Neural crest cell (in vitro differentiated cells): ENCODE measurements at places on chromosomes 13 and 19.
A peak's percentile ranks its signal among the peaks of the same experiment; 100 is the strongest.

DNA sequence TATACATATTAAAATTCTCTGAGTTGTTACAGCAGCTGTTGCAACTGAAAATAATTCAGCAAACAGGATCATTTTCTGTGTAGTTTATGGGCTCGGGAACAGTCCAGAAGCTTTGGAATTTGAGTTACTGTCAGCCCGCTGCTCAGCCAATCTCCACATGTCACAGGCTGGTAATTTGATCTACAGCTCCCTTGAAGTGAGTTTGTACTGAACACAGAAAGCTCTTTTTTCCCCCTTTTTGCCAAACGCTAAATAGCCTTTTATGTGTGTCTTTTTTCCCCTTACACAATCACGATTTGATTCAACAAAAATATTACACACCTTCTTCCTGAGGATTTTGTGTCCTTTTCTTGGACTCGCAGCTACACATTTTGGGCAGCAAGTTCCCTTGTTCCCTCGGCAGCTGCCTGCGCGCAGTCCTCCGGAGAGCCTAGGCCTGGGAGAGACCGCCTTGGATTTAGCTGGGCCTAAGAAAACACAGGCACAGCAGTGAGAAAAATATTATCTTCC, 371.4 kb downstream of the KCNRG start:
- DNase-seq, result no peak

DNA sequence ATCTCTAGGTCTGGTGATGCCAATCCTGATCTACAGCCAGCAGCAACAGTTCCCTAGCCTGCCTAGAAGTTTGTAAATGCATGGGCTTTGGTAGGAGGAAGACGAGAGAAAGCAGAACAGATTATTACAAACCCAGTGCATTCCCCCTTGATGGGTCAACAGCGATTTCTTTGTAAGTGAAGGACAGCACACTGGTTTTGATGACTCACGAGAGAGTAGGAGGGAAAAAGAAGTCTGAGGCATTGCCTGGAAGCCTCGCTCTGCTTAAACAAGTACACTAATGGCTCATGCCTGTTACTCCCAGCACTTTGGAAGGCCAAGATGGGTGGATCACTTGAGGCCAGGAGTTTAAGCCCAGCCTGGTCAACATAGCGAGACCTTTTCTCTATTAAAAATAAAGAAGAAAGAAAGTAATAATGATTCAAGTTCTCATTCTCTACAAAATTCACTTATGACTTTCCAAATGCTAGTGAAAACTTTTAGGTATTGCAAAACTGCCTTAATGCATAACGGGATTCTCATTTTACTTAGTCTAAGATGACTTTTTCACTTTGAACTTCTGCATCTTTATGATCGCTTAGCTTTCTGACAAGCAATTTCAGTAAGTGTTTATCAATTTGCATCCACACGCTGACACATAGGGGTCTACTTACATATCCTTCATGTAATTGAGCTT, 47.7 kb upstream of the USPL1 start:
- no peak for DNase-seq

DNA sequence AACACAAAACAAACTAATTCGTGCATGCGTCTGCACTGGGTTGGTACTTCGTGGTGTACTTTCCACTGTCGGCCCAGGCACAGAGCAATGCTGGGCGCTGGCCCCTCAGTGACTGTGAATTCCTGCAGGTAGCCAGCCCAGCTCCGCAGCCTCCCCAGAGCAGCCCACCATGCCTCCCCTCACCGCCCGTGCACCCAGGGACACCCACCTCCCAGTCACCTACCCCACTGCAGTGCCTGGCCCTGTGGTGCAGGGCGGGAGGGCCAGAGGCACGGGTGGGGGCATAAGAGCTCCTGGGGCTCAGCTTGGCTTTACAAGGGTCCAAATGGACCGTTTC, 93.1 kb upstream of the ZNF507 start:
- no peak for DNase-seq

DNA sequence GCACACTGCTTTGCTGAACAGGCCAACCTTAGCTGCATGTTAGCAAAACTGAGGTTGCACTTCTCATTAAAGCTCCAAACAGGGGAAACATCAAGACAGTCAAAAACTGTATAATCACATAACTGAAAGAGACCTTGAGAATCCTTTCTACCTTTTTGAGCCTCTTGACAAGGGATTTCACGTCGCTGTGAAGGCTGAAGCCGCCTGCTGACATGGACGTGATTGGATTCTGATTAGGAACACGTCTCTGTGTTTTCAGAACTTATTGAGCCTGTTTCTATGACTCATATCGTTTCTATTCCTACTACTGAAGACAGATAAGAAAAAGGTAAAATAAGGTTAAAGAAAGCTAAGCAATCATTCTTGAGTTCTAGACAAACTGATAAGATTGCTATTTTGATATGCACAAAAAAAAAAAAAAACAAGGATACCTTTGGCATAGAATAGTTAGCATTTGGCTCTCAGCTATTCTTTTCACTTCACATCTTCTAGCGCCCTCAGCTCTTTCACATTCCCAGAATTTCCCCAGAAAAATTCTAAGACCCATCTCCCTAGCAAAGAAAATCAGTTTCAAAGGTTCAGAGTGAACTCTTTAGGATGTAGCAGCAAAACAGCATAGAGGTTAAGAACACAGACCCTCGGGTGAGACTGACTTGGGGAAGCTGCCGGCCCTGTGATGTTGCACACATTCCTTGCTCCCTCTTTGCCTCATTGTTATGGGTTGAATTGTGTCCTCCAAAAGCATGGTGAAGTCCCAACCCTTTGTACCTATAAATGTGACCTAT, 81.6 kb downstream of the DOCK9 start:
- no peak for DNase-seq

GRCh38 chr19:29491491-29491890, 34.3 kb upstream of the VSTM2B start:
- no peak for DNase-seq

DNA sequence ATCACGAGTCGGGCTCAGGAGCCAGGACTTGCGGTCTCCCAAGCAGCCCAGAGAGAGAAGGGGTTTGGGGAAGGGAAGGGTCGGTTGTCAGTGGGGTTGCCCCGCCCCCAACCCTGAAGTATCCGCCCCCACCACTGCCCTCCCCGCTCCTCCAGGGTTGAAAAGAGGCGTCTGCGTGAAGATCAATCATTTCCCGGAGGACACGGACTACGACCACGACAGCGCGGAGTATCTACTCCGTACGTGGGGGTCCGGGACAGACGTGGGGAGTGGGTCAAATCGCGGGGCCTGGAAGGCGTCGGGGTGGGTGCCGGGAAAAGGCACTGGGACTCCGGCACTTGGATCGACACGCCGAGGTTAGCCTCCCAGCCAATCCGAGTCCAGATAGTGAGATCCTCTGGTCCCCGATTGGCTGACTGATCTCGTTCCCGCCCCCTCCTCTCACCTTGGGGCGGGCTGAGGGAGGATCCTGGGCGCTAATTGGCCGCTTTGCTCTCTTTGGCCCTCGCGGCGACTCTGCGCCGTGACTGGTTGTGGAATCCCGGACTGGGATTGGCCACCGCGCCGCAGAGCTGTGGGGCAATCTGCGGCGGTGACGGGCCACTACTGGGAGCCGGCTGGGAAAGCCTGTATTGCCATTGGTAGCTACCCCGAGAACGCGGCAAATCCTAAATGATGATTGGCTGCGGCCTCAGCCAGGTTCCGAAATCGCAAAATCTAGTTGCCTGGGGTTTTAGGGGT, 13.3 kb upstream of the CACNG6 start:
- peak; percentile 70 for DNase-seq

DNA sequence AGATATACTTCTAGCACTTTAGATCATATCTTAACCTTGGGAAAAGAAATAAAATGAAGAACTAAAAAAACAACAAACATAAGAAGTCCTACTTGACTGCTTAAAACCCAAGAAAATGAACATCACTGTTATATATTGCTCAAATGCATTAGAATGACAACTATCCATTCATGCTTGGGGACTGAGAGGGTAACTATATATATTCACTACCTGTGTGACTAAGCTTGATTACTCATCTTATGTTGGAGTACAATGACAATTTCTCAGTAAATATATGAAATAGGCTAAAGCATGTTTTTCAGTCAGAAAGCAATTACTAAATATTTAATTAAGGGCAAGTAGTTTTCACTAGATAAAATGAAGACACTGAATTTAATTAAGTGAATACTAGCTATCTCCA, 40.1 kb downstream of the ZC3H13 start:
- DNase-seq, result no peak

- peak; percentile 60 for DNase-seq
These were observed 12.1 kb upstream of the CEACAM8 start for GRCh38 chr19:42606660-42607351.

DNA sequence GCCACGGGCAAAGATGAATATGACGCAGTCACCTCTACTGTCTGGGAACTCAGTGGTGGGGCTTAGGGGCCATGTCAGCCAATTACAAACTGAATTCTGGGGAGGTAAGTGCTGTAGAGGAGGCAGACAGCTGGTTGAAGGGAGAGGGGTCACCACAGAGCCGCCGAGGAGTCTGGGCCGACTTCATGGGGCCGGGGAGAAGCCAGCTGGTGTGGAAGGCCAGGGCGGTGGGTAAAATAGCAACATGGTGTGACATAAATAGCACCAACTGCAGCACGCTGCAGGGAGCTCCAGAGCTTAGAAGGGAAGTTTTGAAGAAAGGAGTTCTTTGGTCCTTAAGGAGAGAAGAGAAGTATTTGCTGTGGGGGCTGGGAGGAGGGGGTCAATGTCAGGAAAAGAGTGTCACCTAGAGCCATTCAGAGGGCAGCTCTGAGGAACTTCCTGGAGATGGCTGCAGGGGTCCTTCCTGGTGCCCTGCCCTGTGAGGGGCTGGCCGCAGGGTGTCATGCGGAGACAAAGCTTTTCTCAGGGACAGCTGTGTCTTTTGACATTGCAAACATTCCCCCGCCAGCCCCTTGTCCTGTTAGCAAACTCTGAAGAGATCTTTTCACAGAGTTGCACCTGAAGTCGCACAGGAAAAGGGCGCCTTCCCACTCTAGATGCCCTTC, 6.4 kb downstream of the METTL21C start:
- no peak for DNase-seq

DNA sequence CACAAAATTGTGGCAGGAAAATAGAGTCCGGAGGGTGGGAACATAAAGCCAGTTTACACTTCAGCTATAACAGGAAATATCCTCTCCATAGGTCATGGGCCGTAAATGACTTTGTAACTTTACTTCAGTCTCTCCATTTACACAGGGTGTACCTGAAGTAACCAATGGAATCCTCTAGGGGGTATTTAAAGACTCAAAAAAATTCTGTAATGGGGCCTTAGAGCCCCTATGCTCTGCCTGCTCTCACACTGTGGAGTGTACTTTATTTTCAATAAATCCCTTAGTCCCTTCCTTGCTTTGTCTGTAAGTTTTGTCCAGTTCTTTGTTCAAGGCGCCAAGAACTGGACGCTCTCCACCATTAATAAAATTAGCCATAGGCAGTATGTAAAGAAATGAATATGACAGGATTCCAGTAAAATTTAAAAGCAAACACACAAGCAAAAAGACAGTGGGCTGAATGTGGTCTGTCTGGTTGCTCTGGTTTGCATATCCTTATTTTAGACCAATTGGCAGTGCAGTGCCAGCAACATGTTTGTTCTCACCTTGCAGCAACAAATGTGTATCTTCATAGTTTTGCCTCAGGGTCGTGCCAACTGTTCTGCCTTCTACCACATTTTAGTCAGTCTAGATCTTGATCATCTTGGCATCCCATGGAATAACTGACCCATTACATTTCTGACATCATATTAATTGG, 801.5 kb upstream of the SPRY2 start:
- no peak for DNase-seq

- no peak for DNase-seq
These were observed 12.7 kb downstream of the LSM14A start for GRCh38 chr19:34184880-34185491.

GRCh38 chr19:38700902-38701454, 43.3 kb downstream of the CAPN12 start:
- no peak for DNase-seq

- no peak for DNase-seq
These were observed 526.7 kb downstream of the SUCLA2 start for GRCh38 chr13:47474326-47474725.

DNA sequence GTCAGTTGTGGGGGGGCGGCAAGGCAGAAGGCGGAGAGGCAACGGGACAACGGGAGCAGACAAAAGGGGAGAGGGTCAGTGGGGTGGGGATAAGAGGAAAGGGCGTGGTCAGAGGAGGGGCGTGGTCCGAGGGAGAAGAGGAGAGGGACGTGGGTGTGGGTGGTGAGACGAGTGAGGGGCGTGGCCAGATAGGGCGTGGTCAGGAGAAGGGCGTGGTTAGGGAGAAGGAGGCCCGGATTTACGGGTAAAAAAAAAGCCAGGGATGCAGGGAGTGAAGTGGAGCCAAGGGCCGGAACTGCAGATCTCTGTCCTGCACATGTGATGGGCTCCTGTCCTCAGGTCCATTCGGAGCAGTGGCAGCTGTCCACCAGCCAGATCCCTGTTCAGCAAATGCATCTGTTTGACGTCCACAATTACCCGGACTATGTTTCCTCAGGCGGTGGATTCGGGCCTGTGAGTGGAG, 21.5 kb downstream of the CPT1C start:
- peak; percentile 28 for DNase-seq

- peak; percentile 90 for DNase-seq
These were observed 774 bp upstream of the PPP2R1A start for GRCh38 chr19:52188822-52189734.

GRCh38 chr13:23020246-23020843, 160.4 kb upstream of the SGCG start:
- peak; percentile 17 for DNase-seq

GRCh38 chr19:46925548-46925950, 64.8 kb downstream of the ARHGAP35 start:
- no peak for DNase-seq

GRCh38 chr13:101892296-101892695, 439.8 kb downstream of the ITGBL1 start:
- DNase-seq, result no peak

- DNase-seq, result no peak
These were observed 524.7 kb downstream of the MYO16 start for GRCh38 chr13:109154146-109154545.

DNA sequence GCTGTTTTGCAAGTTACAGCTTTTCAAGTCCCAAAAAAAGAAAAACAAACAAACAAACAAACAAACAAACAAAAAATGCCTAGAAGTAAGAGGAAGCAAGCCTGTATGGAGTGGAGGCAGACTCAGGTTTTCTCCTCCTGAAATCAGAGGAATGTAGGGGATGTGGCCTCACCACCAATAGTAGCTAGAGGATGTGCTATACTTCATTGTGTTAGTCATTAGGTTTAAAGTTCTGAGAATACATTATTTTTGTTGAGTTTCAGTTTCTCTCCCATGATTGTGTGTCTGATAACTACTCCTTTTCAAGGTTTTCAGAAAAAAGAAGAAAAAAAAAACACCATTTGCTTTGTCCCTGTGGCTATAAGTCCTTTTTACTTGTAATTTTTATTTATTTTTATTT, 524.5 kb downstream of the GPC6 start:
- no peak for DNase-seq

GRCh38 chr13:49561062-49561410, 24.3 kb downstream of the RCBTB1 start:
- DNase-seq, result no peak
